GM20000 (cell line): ENCODE measurements at places on chromosomes 7 and 10.

DNA sequence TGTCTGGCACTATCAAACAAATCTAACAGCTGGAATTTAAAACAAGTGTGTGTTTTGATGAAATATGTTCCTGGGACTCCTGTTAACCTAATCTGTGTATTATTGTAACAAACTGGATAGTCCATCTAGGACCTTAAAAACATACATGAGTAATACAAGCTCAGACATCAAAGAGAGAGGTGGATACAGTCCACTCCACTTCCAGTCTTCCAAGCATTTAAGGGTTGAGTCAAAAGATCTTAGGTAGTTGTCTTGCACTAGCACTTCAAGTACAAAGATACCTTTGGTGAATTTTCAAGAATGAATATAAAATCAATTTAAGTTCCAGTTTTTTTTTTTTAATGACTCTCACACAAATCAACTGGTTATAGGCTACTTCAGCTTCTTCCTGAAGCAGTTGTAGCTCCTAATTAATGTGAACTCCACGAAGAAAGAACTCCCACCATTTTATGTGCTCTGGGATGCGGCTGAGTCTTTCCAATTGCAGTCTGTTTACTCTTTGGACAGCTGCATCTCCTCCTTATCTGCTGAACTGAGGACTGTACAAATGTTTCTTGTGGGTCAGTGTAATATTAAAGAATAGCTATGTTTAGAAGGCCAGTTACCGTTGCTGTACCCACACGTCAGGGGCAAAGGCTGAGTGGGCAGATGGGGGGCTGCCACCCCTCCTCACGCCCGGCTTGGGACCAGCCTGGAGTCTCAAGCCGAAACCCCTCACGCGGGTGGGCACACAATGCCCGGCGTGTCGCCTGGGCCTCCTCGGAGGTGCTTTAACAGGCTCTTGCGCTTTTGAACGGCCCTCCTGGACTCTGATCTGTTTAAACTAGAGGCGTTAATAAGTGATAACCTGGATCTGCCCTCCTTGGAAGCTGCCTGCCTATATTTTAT is 2.9 kb upstream of the IGF2BP3 start:
- DNase-seq: no peak

DNA sequence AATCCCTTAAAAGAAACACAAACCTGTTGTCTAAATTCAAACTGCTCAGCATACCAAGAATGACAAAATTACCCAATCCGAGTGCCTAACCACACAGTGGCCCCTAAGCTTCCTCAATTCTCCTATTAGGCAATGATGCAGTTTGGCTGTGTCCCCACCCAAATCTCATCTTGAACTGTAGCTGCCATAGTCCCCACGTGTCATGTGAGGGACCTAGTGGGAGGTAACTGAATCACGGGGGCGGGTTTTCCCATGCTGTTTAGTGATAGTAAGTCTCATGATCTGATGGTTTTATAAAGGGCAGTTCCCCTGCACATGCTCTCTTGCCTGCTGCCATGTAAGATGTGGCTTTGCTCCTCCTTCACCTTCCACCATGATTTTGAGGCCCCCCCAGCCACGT is 21.9 kb downstream of the PSAP start:
- DNase-seq: no peak

DNA sequence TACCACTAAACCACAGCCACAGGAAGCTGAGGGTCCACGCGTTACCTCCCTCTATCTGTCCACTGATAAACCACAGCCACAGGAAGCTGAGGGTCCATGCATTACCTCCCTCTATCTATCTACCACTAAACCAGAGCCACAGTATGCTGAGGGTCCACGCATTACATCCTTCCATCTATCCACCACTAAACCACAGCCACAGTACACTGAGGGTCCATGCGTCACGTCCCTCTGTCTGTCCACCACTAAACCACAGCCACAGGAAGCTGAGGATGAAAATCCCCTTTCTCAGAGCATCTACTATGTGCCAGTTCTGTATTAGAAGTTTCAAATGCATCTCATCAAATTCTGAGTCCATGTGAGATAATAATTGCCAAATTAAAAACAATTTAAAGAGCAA is 589.3 kb downstream of the DNAJB6 start:
- DNase-seq: no peak

DNA sequence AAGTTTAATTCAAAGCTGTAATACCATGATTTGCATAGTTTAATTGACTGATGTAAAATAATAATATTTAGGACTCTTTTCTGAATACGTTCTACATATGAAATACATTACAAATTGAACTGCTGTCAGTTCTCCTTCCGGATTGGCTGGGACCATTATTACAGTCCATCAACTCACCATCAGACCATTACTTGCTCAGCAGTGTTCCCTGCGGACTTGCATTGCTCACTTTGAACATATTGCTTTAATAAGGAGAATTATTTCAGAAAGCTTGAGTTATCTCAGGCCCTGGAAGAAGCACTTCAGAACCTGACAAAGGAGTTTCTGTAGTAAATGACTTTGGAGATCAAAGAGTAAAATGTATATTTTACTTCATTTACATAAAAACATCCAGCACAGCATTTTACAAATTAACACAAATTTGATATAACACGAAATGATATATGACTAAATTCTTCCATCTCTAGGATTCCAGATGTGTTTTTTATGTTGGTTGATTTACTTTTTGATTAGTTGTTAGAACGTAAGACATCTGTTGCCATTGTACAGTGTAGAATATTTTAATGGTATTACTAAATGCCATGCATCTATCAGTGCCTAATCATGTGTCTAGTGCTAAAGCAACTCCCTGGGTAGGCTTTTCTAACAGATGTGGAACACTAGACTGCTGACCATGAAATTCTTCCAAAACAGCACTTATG is 418.5 kb upstream of the SEMA3A start:
- no peak for DNase-seq

GRCh38 chr10:126242397-126243260 is 145.6 kb downstream of the ADAM12 start:
- no peak for DNase-seq

- no peak for DNase-seq
Observed at GRCh38 chr7:28983396-28984190, 25.5 kb upstream of the TRIL start.

- peak; percentile 27 for DNase-seq
Observed at GRCh38 chr10:7667262-7668141, 736 bp upstream of the ITIH5 start.

- DNase-seq: no peak
Observed at GRCh38 chr7:127726476-127726875, 74.5 kb downstream of the SND1 start.

GRCh38 chr7:39091145-39091544 is 113.4 kb downstream of the POU6F2 start:
- DNase-seq: no peak

DNA sequence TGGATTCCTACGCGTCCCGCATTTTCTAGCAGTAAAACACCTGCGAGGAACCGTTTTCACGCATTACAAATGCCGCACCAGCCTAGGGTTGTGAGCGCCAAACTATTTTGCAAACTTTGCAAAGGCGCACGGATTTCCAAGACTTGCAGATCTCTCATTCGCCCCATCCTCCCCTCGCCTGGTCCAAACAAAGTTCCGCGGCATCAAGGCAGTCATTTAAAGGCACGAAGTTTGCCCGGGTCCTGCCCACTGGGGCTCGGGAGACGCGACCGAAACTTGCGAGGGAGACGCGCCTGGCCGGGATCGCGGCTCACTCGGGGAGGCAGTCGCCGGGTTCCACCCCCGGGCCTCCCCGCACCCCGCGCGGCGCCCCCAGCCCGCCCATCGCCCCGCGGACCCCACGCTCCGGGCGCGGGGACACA is 613 bp downstream of the USP6NL start:
- DNase-seq: peak; percentile 22

DNA sequence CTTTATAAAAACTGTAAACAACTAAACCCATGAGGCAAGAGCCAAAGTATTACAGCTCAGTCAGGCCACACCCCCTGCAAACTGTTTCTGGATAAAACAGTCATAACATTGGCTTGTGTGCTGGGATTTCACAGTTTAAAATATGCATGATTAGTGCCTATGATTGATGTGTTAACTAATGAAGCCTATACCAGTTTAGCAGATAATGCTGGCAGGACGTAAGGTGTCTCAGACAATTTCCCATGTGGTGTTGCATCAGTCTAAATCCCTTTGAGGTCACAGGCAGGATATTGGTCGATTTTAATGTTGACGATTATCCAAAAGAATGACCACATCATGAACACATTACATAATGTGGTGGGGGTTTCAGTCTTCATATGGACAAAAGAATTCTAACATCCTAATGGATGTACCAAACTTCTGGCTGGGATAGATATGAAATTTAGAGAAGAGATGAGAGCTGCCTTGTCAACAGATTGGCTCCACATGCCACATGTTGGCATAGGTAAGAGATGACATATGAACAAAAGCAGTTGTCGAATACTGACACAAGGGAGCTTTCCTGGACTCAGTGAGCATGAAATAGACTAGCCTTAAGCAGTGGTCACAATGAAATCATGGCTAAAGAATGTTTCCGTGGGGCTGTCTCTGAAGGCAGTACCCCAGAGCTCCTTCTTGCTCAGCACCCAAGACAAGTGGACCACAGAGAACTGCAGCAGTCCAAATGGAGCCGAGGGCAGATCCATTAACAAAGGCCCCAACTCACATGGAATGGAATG is 445.6 kb downstream of the GFRA1 start:
- DNase-seq: no peak

GRCh38 chr7:55043691-55044370 is 25.0 kb downstream of the EGFR start:
- no peak for DNase-seq
